ENCODE measurements at places on chromosomes 6 and 20.

- DNase-seq: peak; percentile 21
Measured at GRCh38 chr6:53432318-53433161, 83.8 kb upstream of the ELOVL5 start.

- DNase-seq: no peak
Measured at GRCh38 chr6:104173668-104174067, 686.1 kb downstream of the HACE1 start.

- no peak for DNase-seq
Measured at GRCh38 chr20:32663335-32664011, 10.3 kb downstream of the C20orf203 start.

DNA sequence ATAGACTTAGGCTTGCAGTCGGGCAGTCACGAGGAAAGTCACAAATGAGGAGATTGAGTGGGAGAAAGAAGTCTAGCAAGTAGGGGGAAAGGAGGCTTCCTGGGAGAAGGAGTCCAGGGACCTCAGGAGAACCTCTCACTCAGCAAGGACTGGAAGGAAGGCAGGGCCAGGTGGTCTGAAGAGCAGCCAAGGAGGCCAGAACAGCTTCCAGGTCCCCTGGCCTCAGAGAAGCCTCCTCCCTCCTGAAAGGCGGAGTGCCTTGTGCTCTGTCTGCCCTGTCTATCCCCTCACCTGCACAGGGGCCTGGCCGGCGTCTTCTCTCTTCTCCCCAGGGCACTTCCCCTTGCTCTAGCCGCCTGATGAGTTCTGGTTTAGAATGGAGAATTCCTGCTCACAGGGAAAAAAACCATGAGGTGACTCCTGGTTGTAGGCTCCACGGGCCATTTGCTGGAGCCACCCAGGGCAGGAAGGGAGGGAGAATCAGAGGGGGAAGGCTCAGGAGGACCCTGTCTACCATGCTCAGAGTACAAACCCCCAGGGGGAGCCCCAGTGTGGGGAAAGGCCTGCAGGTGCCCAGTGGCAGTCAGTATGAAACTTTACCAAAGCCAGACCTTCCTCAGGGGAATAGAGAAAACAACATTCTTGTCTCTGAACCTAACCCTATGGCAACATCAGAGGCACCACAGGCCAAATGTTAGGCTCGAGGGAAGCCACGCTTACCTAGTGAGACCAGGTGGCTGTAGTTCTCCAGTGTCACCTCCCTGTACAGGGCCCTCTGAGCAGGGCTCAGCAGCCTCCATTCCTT is 11.2 kb downstream of the ZNF337 start:
- DNase-seq: no peak

DNA sequence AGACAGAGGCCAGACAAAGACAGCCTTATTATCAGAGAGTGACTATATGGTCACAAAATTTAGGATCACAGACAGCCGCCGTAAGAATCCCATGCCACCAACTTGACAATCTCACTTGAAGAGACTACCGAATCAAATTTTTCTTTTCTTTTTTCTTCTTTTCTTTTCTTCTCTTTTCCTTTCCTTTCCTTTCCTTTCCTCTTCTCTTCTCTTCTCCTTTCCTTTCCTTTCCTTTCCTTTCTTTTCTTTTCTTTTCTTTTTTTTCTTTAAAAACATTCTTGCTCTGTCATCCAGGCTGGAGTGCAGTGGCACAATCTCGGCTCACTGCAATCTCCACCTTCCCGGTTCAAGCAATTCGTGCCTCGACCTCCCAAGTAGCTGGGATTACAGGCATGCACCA is 1.2 kb upstream of the EPPIN start:
- no peak for DNase-seq

GRCh38 chr6:170221753-170222400 is 69.0 kb downstream of the DLL1 start:
- peak; percentile 55 for DNase-seq

- DNase-seq: peak; percentile 70
Measured at GRCh38 chr6:110682460-110682853, 132.8 kb downstream of the CDK19 start.

GRCh38 chr6:136761227-136761922 is 30.9 kb downstream of the MAP3K5 start:
- no peak for DNase-seq

- no peak for DNase-seq
Measured at GRCh38 chr6:165988302-165988756, 179.3 kb downstream of the TBXT start.

DNA sequence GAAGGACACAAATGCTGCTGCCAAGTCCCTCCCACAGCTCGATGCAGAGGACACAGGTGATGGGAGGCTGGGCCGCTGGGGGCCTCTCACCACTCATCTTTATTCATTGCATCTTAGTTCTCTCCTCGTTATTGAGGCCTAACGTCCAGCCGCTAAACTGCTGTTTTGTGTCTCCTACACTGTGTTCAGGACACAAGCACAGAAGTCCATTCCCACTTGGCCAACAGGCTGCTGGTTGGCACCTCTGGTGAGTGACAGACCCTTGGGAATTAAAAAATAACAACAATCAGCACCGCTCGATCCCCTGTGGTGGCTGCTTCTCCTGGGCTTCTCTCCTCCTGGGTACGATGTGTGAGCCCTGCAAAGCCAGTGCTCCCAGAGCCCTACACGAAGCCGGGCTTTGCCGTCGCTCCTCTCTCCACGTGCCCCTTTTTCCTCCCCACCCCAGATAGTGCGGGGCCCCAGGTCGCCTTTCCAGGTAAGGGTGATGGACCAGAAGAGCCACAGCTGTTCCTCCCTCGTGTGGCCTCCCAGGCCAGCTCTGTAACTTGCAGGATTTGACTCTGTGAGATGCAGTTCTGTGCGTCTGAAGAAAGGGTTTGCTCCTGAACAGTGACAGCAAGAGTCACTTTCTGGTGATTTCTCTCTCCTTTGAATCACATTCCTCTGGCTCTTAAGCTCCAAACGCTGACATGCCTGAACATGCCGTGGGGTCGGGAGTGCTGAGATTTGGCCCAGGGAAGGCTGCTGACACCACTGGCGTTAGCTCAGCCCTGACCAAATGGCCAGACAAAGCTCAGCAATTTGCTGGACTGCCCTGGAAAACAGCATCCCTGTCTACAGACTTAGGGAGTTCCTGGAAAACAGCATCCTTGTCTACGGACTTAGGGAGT is 59.3 kb downstream of the DLL1 start:
- DNase-seq: no peak

DNA sequence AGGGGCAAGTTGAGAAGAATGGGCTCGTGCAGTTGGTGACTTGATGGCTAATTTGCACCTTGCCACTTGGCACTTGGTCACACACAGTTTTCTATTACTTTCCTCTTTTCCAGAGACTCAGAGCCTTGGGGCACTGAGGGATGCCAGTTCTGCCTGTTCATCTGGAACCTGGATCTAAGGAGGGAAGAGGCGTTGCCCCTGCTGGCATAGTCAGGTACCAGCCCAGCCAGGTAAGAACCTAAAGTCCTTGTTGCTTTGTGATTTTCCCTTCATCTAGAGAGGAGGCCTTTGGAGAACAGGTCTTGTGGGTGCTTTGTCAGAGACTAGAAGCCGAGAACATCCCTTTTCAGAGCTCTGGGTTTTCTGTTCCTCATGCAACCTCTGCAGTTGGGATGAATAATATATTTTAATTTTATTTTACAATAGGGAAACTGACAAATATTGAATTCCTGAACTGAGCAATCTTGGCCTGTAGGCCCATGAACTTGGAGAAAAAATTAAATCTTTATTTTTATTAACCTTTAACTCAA is 11.4 kb downstream of the SYTL3 start:
- DNase-seq: peak; percentile 54

- DNase-seq: no peak
Measured at GRCh38 chr6:157088841-157089240, 234.5 kb downstream of the TMEM242 start.

GRCh38 chr6:105889902-105890301 is 196.2 kb upstream of the PRDM1 start:
- no peak for DNase-seq

DNA sequence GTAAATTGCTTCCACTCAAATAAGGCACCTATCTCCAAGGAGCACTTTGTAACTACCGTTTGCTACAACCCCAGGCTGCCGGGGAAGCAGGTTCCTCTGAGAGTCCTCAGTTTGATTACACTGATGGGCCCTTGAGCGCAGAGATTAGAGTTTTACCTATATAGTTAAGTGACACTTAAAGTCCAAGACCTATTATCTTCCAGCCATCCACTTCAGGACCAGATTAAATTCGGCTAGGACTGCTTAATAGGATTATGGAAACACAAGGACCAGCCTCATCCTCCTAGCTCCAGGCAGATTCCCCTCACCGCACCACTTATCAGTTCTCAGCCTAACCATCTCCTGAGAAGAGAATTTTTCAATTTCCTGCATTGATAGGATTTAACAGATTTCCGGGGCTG is 64.7 kb upstream of the TIAM2 start:
- no peak for DNase-seq

GRCh38 chr6:93964321-93964720 is 545.0 kb upstream of the EPHA7 start:
- no peak for DNase-seq

DNA sequence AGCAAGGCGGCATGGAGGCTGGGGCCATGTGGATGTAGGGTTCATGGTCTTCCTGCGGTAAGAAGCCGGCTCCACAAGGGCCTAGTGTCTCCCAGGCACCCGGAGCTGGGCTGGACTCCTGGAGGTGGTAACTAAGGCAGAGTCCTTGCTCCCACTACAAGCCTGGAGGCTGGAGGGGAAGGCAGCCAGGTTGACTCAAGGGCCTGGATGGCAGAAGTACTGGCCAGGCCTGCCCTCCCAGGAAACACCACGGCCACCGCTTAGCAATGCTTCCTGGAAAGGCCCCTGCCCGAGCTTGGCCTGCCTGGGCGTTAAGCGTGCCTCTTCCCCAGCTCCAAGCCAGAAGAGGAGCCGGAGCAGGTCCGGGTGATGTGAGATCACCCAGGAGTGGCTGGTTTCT is 182.0 kb downstream of the ZDHHC14 start:
- no peak for DNase-seq

- no peak for DNase-seq
Measured at GRCh38 chr6:105453968-105454367, 51.1 kb upstream of the PREP start.

GRCh38 chr6:2950713-2951112 is 20.7 kb downstream of the SERPINB6 start:
- DNase-seq: no peak

DNA sequence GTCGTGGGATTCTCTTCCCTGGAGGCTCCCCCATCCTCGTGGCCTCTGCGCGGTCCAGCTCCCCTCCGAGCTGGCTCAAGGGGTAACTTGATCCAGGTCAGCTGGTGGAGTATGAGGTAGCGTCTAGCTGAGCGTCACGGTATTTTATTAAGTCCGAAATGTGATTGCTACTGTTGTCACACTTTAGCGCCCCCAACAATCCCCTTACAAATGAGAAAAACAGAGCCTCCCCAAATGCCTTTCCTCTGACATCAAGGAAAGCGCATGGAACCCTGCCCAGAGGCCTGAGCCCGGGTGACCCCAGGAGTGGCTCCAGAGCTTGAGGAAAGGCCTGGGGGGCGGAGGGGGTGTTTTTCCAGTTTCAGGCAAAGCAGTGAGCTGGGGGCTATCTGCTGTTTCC is 192.4 kb downstream of the ZMYND8 start:
- DNase-seq: no peak

DNA sequence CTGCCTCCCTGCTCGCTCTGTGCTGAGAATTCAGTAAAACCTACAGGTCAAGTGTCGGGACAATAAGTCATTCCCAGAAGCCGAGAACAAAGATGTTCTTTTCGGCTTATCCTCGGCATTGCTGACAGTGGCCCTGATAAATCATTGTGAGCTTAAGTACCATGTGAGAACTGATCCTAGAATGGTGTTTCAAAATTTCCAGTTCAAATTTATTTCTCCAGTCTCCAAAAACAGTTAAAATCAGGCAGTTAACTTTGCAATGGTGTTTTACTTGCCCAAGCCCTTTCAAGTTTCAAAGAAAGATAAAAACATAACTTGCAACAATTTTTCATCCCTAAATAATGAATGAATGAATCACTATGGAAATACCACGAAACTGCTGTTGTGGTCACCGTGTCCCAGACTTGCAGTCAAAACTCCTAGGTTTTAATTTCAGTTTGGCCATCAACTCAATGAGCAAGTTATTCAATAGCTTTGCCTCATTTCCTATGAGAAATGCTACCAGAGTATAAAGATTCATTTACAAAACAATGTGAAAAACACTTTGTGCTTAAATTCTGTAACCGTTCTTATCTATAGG is 4.3 kb downstream of the ATP5F1E start:
- no peak for DNase-seq

DNA sequence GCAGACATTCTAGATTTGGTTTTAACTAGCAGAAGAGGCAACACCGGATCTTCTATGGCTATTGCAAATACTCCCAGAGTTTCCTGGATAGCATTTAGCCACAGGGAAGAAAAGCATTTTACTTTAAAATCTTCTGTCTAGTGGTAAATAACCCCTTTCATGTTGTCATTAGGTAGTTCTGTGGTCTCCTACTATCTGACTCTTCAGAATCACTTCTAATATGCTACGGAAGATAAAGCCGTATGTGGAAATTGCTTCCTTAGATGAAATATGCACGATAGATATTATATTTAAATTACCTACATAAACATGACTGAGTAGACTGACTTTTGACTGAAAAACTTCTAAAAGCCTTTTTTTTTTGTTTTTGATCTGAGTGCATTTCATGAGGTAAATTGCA is 759 bp downstream of the CRISP3 start:
- no peak for DNase-seq

DNA sequence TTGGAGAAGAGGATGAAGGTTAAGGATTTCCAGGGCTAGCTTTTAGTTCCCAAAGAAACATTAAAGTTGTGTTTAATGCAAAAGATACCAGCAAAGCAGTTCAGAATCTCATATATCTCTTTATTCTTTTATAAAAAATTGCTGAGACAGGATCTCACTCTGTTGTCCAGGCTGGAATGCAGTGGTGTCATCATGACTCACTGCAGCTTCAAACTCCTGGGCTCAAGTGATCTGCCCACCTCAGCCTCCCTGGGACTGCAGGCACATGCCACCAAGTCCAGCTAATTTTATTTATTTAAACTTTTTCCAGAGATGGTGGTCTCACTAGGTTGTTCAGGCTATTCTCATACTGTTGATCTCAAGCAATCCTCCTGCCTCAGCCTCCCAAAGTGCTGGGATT is 41.1 kb upstream of the CAP2 start:
- DNase-seq: no peak

DNA sequence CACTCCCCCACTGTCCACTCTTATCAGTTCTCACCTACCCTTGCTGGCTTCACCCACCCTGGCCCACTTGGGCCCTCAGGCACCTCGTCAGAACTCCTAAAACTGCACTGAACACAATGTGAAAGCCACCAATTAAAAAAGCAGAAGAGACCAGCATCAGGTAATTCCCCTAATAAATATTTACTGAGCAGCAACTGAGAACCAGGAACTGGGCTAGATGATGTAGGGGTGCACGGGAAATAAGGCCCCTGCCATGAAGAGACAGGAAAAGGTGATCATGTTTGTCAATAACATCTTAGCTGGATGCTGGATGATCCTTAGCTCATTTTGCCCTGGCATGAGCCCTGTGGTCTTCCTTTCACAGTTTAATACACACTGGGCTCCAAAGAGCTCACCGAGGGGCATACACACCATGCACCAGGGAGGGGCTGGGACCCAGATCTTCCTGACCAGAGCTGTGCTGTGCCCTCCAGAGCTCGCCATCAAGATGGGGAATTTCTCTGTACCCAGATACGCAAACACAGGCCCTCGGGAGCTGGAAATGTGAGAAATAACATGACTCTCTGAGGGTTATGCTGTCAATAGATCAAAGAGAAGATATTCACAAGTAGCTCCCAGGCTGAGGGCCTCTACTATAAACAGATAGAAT is 113.6 kb upstream of the SLC22A16 start:
- DNase-seq: no peak

All from NCI-H345 (cell line).